ENCODE measurements at places on chromosomes 3 and 15.

DNA sequence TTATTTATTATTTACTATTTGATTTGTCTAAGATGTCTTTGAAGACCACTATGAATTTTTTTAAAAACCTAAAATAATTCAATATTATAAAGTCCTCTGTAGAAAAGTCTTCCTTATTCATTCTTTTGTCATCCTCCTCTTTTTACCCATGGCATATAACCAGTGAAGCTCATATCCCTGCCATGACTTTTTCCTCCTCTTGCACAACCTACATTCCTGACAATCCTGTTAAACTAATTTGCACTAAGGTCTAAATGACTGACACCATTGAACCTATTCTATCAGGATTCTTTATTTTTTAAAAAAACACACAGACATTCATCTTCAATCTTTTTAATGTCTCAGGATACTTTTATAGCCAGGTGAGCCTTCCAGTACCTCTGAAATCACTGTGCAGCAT, 159.9 kb upstream of the SLC2A2 start:
- DNase-seq: no peak

DNA sequence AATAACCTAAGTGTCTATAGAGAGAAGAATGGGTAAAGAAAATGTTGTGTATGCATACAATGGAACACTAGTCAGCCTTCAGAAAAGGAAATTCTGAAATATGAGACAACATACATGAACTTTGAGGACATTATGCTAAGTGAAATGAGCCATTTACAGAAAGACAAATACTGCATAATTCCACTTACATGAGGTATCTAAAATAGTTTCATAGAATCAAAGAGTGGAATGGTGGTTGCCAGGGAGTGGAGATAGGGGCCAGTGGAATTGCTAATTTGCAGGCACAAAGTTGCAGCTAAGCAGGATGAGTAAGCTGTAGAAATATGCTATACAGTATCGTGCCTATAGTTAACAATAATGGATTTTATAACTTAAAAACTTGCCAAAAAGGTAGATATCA, 779.6 kb upstream of the ARPP21 start:
- DNase-seq: no peak

DNA sequence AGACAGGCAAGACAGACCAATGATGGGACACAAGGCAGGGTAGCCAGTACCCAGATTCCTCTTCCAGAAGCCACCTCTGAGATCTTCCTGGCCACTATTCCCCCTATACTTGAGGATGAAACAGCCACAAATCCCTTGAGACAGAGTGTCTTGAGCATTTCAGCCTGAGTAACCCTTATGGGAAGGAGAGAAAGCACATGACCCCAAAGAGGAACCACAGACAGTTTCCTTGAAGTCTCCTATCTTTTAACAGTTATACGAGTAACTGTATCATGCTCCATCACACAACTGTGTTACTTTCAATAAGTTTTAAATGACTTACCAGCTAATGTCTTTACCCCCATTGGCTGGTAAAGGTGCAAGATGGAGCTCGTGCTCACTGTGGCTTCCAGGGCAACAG, 9.3 kb downstream of the VIPR1 start:
- DNase-seq: no peak

DNA sequence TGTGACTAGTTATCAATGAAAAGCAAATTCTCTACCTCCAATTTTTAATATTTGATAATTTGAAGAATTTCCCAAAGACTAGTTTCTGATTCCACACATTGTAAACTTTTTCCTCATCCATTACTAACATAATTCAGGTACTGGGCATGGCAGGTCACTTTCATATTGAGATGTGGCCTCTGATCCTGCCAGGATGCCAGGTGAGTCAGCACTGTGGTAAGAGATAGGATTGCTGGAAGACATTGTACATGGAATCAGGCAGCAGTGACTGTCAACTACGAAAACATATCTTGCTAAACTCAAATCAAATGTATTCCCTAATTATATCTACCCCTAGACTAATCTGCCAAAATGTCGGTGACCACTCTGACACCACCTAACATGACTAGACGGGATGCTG, 33.2 kb upstream of the POU1F1 start:
- no peak for DNase-seq

- DNase-seq: no peak
Observed at GRCh38 chr3:36488077-36488789, 107.9 kb downstream of the STAC start.

GRCh38 chr3:198079771-198080520, 119.9 kb downstream of the LMLN start:
- DNase-seq: peak; percentile 1

DNA sequence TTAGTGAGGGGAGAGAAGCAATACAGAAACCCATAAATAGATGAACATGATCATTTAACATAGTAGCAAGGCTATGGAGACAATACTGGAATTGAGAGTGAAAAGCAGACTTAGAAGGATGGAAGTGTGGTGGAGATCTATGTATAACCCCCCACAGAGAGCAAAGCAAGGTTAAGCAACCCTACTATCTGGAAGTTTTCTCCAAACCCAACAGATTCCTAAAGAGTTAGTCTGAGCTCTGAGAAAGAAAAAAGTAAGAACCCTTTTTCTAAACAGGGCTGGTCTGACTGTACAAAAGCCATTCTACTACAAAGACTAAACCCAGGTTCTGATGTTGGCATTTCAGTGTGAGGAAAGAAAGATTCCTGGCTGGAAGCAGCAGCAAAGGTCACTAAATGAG, 153.2 kb downstream of the WNT5A start:
- no peak for DNase-seq

DNA sequence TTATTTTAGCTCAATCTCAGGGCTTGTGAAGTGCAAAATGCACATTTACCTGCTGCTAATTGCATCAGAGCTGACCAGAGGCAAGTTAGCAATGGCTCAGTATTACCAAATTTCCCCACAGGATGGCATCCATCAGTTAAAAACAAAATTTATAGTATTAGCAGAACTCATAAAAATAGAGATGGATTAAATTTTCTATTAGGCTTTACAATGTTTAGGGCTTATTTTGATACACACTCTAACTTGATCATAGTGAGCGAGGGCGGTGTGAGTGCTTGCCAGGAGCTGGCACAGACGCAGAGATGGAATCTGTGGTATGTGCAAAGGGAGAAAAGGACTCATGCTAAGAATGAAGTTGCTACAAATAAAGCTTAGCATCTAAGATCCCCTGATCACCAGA, 241.0 kb downstream of the NSUN3 start:
- no peak for DNase-seq

DNA sequence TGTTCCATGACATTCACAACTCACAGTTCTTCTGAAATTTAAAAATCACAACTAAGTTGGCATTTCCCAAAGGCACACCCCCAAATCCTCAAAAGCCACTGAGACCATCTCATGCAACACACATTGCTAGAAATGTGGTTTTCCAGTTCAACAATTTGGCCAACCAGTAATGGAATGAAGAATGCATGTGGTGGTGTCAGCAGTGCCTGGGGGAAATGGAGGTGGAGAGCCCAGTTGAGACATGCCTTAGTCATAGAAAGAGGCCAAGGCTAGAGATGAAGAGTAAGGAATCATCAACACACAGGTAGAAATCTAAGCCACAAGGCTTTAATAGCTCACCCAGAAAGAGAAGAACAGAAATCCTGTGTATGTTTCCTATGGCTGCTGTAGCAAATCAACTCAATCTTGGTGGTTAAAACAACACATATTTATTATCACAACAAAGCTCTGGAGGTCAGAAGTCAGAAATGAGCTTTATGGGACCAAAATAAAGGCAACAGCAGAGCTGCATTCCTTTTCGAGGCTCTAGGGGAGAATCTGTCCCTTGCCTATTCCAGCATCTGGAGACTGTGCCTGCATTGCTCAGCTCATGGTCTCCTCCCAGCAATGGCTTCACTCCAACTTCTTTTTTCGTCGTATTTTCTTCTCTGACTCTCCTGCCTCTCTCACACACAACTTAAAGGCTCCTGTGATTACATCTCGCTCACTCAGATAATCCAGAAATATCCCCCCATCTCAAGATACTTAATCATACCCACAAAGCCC, 54.0 kb downstream of the SNTN start:
- DNase-seq: no peak

DNA sequence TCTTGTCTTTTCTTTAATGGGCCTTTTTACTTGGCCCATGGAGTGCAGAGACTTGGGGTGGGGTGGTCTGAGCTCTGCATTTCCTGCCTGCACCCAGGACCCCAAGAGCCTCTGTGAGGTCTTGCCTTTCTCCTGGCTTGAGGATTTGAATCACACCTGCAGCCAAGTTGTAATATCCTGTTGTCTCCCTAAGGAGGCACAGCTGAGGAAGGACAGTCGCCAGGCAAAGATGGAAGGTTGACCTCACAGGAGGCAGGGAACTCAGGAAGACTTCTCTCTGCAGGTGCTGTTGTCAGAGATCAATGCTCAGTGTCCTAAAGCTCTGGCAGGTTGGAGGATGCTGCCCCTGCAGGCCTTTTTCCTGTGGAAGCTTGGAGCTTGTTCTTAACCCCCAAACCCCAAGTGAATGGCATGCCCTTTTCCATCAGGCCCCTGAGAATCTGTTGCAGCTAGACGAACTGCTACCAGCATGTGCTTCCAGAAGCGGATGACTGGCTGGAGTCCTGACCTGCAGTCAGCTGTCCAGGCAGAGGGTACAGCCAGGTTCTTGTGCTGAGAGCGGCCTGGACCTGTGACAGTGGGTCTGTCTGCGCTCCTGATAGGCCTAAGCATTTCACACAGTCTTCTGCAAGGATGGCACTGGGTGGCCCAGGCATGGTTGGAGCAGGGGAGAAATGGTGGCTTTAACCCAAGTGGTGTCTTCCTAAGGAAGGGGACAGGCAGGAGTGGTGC, 120.0 kb downstream of the EEFSEC start:
- no peak for DNase-seq

GRCh38 chr3:186722457-186722856, 5.3 kb downstream of the KNG1 start:
- no peak for DNase-seq

DNA sequence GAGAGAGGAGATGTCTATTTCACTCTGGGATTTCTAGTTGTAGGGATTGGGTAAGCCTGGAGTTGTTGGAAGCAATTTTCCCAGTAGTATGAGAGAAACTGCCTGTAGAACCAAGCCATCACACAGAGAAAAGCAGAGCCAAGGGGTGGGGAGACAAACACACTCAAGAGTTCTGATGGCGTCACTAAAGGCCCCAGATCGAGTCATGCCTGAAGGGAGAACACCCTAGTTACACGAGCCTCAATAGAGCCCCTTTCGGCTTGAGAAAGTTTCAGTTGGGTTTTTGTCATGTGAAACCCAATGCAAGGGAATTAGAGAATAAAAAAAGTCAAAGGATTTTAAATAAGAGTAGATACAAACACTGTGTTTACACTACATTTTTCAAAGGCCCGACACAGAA, 66.1 kb upstream of the PFN2 start:
- DNase-seq: no peak

- no peak for DNase-seq
Observed at GRCh38 chr15:42210696-42211095, 2.6 kb upstream of the VPS39 start.

- no peak for DNase-seq
Observed at GRCh38 chr15:91592567-91592966, 260.9 kb upstream of the SLCO3A1 start.

GRCh38 chr3:37419979-37420378, 245.6 kb upstream of the LRRFIP2 start:
- no peak for DNase-seq

DNA sequence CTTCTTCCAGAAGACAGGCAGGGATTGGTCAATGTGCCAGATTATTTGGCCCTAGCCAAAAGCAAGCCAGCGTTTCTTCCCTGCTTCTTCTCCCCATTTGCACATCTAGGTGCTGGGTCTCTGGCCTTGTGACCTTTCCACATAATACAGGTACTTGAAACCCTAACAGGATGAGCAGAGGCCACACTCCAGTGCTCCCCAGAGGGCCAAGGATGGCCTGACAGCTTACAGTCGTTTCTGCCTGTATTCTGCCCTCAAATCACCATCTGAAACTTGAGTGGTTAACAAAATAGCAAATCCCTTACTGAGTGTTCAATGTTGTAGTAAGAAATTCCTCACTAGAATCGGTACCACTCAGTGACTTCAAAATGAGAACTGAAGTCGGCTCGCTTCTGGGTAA, 29.1 kb downstream of the MKRN2 start:
- no peak for DNase-seq

- no peak for DNase-seq
Observed at GRCh38 chr3:29668233-29668632, 387.4 kb downstream of the RBMS3 start.

DNA sequence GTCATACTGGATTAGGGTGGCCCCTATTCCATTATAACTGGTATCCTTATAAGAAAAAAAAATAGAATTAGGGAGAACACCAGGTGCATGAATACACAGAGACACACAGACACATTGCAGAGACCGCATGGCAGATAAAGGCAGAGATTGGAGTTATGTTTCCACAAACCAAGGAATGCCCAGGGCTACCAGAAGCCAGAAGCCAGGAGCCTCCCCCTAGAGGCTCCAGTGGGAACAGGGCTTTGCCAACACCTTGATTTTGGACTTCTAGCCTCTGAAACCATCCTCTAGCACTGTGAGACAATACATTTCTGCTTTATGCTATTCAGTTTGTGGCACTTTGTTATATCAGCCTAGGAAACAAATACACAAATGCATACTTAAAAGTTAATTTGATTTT, 10.4 kb downstream of the GOLM2 start:
- DNase-seq: no peak

GRCh38 chr3:151219056-151219455, 16.0 kb upstream of the GPR171 start:
- no peak for DNase-seq

- no peak for DNase-seq
Observed at GRCh38 chr3:100171211-100171914, 57.1 kb upstream of the FILIP1L start.

DNA sequence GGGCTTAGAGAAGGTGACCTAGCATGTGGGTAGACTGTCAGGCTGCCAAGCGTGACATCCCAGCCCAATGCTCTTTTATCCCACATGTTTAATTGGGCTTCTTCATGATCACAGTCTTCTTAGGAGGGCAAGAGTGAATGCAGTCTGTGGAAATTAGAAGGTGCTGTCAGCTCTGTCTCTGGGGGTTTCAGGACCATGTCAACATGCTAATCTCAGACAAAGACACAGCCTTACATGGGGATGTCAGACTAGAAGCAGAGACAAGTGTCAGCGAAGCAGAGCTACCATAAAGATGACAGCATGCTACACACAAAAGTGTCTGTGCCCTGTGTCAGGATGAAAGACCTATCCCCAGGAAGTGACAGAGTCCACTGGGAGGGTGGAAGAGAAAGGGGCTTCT, 120.1 kb upstream of the SLC25A36 start:
- no peak for DNase-seq

- no peak for DNase-seq
Observed at GRCh38 chr3:54822206-54822605, 105.7 kb downstream of the LRTM1 start.

- no peak for DNase-seq
Observed at GRCh38 chr3:194872669-194872977, 186.9 kb downstream of the FAM43A start.

DNA sequence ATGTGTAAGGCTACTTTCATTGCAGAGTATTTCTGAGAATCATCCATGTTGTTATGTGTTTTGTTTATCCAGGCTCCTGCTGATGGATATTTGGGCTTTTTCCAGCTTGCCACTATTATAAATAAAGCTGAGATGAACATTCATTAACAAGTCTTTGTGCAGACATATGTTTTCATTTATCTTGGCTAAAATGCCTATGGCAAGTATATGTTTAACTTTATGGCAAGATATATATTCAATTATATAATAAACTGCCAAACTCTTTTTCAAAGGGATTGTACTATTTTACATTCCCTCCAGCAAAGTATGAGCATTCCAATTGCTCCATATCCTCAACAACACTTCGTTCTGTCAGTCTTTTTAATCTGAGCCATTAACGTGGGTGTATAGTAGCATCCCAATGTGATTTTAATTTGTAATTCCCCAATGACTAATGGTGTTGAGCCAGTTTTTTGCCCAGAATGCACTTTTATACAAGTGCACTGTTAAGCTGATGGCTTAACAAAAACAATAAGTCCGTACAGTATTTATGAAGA, 452.4 kb downstream of the SHQ1 start:
- DNase-seq: no peak
